ENCODE measurements at places on chromosomes 5 and 9. TPM values are rescaled to one million over a fixed set of nuclear protein-coding genes. Genes with fewer than 3 reads are reported as not detected.

DMGDH gene
- total RNA-seq, result 0.57 TPM

- DNase-seq, result no peak
These were observed 19.5 kb downstream of the XRCC4 start for GRCh38 chr5:83096660-83097339.

- DNase-seq, result no peak
These were observed 128.0 kb upstream of the STC2 start for GRCh38 chr5:173456181-173456580.

- DNase-seq, result no peak
These were observed 140.1 kb upstream of the FBXL17 start for GRCh38 chr5:108521841-108522506.

Measured in activated T-cell treated with anti-CD3 and anti-CD28 coated beads, Interleukin-2, amount 50 U/mL, for 4 hours (primary cell).